HT1080 (cell line): ENCODE measurements at places on chromosomes 2 and 18. TPM values are rescaled to one million over a fixed set of nuclear protein-coding genes. Genes with fewer than 3 reads are reported as not detected.
A peak's percentile ranks its signal among the peaks of the same experiment; 100 is the strongest.

- no peak for DNase-seq
These were observed 28.7 kb upstream of the SMIM21 start for GRCh38 chr18:75456199-75456631.

DNA sequence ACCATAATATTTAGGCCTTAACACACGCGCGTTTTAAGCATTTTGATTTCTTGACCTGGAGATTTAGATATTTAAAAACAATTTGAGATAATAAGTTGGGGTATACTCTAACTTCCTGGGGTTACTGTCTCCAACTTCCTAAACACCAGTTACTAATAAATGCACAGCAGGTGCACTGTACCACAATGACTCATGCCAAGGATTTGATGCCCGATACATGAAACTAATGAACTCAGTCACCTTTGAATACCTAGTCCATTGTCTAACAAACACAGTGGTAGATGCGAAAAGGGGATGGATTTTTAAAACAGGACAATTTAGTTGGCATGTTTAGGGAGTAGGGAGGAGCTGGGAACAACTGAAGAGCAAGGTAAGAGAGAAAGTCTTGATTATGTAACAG, 21.2 kb downstream of the CABYR start:
- DNase-seq, result peak; percentile 13

GRCh38 chr2:222864296-222864695, 3.5 kb downstream of the ACSL3 start:
- peak; percentile 76 for DNase-seq

DNA sequence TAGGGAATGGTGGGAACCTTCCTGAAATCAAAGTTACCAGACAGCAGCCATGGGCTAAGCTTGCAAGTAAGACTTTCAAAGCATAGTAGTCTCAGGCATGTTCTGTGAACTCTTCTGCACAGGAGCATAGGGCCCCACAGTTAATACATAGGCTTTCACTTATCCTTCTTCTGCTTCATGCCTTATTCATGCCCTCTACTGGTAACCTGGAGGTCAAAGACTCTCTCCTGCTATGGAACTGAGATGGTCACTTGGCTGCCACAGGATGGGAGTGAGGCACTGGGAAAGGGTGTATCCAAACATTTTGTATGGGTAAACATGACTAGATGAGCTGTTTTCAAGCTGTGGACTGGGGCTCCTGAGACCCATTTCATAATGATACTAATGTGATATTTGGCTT, 49.1 kb upstream of the ZNF638 start:
- peak; percentile 8 for DNase-seq

DNA sequence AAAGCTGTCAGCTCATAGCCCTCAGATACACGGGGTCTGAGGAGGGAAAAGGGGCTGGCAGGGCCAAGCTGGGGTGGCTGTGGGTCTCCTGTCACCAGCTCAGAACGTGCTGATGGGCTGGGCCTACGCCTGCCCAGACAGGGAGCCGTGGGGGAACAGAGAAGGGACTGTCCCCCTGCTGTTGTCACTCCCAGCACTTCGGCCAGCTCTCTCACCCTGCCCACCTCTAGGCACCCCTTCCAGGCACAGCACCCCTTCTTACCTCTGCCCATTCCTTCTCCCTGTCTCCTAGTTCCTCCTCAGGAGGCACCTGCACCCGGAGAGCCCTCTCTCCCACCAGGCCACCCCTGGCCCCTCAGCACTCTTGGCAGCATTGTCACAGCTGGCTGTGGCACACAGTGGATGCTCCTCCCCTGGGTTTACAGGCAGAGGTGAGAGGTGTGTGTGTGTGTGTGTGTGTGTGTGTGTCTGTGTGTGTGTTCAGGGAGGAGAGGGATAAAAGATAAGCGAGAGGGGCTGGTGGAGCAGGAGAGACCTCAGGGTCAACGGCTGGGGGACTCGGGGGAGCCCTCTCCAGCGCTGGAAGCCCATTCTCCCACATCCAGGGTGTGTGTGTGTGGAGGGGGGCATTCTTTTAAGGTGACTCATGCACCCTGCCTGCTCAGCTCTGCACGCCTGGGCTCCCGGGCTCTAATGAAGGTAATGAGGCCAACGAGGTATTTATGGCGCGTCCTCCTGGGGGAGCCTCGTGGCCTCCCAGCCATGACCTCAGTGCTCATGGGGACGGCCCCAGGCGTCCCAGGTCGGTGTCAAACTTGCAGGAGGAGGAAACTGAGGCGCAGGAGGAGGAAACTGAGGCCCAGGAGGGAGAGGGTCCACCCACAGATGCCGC, 66.1 kb upstream of the SMAD7 start:
- DNase-seq, result peak; percentile 89

ACADL gene
- total RNA-seq, result not detected in 2 replicates

- DNase-seq, result no peak
These were observed 115.6 kb downstream of the CTAGE1 start for GRCh38 chr18:22302144-22302543.
